ENCODE measurements at places on chromosomes 12 and 14.

DNA sequence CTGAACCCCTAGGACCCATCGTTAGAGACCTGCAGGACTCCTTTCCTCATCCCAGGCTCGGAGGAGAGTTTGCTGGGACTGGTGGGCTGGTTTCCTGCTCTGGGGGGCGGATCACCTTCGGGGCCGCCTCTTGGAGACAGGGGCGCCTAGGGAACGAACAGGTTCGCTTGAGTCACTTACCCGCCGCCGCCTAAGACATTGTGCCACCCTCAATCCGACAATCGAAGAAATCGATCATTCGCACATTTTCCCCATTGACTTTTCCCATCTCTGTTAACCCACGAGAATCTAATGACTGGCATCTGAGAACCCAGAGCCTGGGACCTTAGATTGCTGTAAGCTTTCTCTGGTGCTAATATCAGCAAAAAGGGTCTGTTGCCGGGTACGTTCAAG, 322 bp downstream of the SLC39A9 start:
- no peak for DNase-seq

DNA sequence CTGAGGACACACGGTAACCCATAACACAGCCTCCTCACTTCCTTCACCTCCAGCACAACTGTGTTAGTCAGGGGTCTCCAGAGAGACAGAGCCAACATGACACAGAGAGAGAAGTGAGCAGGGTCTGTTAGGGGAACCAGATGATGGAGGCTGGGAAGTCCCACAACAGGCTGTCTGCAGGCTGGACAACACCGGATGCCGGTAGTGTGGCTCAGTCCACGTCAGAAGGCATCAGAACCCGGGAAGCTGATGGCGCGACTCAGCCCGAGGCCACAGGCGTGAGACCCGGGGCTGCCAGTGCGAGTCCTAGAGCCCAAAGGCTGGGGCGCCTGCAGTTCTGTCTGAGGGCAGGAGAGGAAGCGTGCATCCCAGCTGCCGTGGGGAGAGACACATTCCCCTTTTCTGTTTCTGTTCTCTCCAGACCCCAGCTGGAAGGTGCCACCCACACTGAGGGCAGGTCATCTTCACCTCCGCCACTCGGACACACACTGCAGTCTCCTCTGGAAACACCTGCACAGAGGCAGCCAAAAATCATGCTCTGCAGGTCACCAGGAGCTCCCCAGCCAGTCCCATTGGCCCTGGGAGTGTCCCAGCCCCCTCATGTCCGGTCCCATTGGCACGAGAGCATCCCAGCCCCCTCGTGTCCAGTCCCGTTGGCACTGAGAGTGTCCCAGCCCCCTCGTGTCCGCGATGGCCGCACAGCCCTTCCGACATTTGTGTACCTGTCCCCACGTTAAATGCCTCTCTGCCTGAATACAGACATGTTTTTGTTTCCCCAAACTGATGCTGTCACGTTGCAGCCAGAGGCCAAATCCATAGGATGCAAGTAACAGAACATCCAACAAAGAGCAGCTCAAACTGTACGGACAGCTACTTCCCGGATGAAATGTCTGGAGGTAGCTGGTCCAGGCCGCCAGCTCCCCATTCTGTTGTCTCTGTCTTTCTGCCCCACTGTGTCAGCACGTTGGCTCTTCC, 7.9 kb upstream of the FBRSL1 start:
- no peak for DNase-seq

GRCh38 chr12:22180705-22181104, 134.7 kb downstream of the CMAS start:
- DNase-seq: no peak

- no peak for DNase-seq
These were observed 41.5 kb downstream of the CHGA start for GRCh38 chr14:92964124-92965109.

DNA sequence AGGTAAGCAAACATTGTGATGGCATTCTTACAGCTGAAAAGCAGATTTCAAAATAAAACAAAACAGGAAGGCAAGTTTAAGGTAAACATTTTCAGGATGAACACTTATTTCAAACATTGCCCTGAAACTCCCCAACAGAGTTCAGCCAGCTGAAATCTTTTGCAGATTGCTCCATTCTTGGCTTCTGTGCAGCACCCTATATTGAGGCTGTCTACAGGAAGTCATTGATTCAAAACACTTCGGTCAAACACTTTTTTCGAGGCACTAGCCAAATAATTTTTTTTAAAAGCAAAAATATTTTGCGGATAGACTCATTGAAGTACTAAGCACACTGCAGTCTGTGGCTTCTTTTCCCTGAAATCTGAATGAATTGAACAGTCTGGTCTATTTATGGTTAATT, 318.1 kb upstream of the PDE3A start:
- DNase-seq: no peak

- DNase-seq: no peak
These were observed 136.8 kb upstream of the TBX3 start for GRCh38 chr12:114820796-114821195.

GRCh38 chr14:81231540-81231939, 10.8 kb upstream of the GTF2A1 start:
- DNase-seq: no peak

- DNase-seq: no peak
These were observed 58.3 kb downstream of the CALM1 start for GRCh38 chr14:90455100-90455571.

- no peak for DNase-seq
These were observed 93.0 kb upstream of the TMPO start for GRCh38 chr12:98422359-98422758.

DNA sequence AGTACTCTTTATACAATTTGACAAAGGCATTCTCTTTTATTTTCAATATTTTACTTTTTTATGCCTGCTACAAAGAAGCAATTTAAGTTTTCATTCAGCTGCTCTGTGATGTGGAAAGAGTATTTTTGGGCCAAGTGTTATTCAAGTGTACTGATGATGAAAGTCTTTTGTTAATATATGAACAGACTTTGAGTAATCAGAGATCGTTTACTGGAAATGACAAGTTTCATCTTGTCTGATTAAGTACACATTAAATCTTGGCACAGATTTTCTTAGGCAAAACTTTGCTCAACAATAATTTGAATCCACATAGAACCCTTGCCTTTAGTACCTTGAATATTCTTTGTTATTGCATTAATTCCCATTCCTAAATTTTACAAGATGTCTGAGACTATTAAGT, 13.3 kb upstream of the PZP start:
- DNase-seq: no peak

DNA sequence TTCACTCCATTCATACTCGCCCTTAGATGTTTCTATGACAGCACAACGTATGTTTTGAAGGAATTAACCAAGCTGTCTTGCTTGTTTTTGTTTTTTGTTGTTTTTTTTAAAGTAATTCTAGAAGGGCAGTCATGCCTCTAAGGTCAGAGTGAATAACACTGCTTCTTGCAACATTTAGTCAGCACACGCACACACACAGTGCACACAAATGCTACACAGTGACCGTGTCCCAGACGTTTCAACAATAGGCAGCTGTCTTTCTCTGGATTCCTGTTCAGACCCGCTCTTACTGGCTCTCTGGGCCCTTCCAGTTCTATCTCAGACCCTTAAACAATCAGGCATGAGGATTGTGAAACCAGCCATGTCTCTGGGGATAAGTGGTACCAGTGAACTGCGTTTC, 351.0 kb upstream of the FKBP4 start:
- no peak for DNase-seq

GRCh38 chr12:104747955-104748354, 210.1 kb downstream of the SLC41A2 start:
- no peak for DNase-seq

- peak; percentile 43 for DNase-seq
These were observed 2.6 kb upstream of the P3H3 start for GRCh38 chr12:6825398-6826124.

DNA sequence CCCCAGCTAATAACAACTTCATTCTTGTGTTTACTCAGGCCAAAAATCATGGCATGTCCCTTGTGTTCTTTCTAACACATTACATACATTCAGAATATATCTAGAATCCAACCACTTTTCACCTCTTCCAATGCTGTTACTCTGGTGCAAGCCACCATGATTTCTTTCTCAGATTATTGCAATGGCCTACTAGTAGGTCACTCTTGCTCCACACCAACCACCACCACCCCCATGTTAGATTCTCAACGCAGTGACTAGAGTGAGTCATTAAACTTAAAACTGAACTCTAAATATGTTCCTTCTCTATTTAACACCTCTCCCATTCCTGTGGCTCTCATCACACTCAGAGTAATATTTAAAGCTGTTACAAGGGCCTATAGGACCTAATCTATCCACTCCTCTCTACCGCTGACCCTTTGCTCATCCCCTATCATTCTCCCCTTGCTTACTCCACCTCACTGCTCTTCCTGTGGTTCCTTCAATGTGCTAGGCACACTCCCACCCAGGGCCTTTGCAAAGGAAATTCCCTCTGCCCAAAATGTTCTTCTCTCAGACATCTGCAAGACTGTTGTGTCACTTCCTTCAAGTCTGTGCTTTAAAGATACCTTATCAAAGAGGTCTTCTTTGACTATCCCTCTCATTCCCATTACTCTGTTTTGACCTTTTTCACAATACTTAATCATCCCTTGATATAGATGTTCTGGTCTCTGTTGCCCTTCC, 6.6 kb downstream of the RTN1 start:
- no peak for DNase-seq

- DNase-seq: peak; percentile 69
These were observed 1.7 kb upstream of the CCND2 start for GRCh38 chr12:4271717-4272423.

GRCh38 chr12:65649126-65649525, 175.2 kb upstream of the HMGA2 start:
- DNase-seq: no peak

- peak; percentile 68 for DNase-seq
These were observed 891.1 kb downstream of the TMEM121 start for GRCh38 chr14:106417224-106418049.

All from activated CD8-positive, alpha-beta memory T cell treated with anti-CD3 and anti-CD28 coated beads for 1 hour (primary cell).